ENCODE measurements at places on chromosomes 13 and 19.

GRCh38 chr19:48492925-48493717 is 18.5 kb downstream of the LMTK3 start:
- H3K27ac ChIP-seq, result no peak overlapping the region
- H3K4me1 ChIP-seq, result peaks cover 20% of the 10 kb centered on the region
- peak overlapping the region; percentile 57 for H3K4me3 ChIP-seq
- no peaks in the 10 kb centered on the region for H3K36me3 ChIP-seq
- peaks cover 3% of the 10 kb centered on the region for H3K27me3 ChIP-seq

GRCh38 chr13:41178040-41178439 is 16.3 kb downstream of the KBTBD7 start:
- H3K27ac ChIP-seq, result no peak overlapping the region
- DNase-seq, result no peak
- H3K4me1 ChIP-seq, result no peaks in the 10 kb centered on the region
- H3K4me3 ChIP-seq, result no peak overlapping the region

DNA sequence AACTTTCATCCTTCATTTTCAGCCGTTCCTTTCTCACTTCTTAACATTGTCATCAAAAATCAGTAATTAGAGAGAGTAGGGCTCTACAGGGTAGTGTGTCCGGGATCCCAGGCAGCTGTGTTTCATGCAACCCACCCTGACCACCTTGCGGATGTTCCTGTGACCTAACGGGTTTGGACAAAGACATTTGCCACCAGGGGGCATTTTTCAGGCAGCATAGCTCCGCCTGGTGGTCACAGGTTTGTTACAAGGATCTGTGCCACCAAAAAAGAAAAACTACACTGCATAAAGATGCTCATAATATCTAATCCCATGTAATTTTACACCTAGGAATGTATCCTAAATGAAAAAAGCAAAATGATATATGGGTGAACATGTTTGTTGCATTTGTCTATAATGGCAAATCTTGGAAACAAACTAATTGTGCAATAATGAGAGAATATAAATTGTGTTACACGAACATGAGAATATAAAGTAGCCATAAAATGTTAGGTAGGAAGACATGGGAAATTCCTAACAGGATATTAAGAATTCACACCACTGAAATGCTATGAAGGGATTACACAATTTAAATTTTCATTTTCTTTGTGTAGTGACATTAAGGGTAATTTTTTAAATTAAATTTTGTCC is 123.0 kb downstream of the SLC7A1 start:
- no peak overlapping the region for H3K4me3 ChIP-seq
- DNase-seq, result no peak
- no peaks in the 10 kb centered on the region for H3K36me3 ChIP-seq
- no peak overlapping the region for H3K27ac ChIP-seq

DNA sequence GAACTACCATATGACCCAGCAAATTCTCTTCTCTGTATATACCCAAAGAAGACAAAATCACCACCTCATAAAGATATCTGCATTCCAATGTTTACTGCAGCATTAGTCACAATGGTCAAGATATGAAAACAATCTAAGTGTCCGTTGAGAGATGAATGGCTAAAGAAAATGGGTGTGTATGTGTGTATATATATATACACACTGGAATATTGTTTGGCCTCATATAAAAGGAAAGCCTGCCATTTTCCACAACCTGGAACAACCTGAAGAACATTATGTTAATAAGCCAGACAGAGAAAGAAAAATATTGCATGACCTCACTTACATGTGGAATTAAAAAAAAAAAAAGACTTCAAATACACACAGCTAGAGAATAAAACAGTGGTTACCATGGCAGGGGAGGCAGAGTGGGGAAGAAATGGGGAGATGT is 29.5 kb upstream of the RBM26 start:
- no peaks in the 10 kb centered on the region for H3K27me3 ChIP-seq
- H3K27ac ChIP-seq, result no peak overlapping the region
- DNase-seq, result no peak

DNA sequence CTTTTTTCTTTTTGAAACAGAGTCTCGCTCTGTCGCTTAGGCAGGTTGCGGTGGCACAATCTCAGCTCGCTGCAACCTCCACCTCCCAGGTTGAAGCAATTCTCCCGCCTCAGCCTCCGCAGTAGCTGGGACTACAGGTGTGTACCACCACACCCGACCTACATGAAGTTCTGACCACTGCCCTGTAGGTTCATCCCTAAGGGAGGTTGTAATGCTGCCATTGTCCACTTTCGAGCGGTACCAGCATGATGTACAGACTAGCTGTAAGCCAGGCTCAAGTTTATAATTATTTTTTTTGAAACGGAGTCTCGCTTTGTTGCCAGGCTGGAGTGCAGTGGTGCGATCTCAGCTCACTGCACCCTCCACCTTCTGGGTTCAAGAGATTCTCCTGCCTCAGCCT is 11.6 kb upstream of the COX7A1 start:
- no peak overlapping the region for H3K27ac ChIP-seq
- no peaks in the 10 kb centered on the region for H3K4me1 ChIP-seq
- H3K4me3 ChIP-seq, result no peak overlapping the region

DNA sequence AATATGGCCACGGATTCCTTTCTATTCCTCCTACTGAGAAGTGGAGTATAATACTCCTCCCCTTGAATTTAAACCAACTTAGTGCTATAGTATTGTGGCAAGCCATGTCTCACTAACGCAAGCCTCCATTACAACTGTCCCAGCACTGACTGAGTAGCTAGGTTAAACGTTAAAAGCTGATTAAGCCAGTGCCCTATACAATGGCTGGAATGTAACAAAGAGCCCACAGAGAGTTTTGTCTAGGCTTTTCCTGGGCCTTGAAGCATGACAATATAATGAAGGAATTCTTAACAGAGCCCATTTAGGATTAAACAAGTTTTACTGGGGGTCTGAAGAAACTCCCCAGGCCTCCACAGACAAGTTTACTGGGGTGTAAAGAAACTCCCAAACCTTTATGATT is 254.5 kb upstream of the DACH1 start:
- no peaks in the 10 kb centered on the region for H3K36me3 ChIP-seq
- no peaks in the 10 kb centered on the region for H3K4me1 ChIP-seq
- no peak overlapping the region for H3K27ac ChIP-seq
- no peak overlapping the region for H3K4me3 ChIP-seq

- peak; percentile 76 for DNase-seq
- H3K27ac ChIP-seq, result peak overlapping the region; percentile 62
- H3K27me3 ChIP-seq, result no peaks in the 10 kb centered on the region
- H3K4me3 ChIP-seq, result peak overlapping the region; percentile 71
Measured at GRCh38 chr19:35124098-35125060, 8.8 kb downstream of the FXYD3 start.

DNA sequence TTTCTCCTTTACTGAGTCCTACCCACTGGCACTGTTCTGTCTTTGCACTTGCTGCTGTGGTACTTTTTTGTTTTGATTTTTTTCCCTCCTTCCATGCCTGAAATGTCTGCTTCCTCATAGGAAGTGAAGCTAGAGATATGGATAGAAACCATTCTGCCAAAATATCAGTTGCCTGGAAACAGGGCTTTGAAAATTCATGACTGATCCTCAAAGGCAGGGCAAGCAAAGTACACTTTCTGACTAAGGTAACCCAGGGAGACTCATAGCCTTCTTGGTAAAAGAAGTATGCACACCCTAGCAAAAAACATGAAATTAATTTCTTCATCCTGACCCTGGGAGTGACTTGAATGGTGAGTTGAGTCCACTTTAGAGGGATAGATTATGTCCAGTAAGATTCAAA is 329.8 kb downstream of the MYO16 start:
- no peaks in the 10 kb centered on the region for H3K27me3 ChIP-seq
- no peak overlapping the region for H3K4me3 ChIP-seq
- H3K36me3 ChIP-seq, result no peaks in the 10 kb centered on the region
- DNase-seq, result no peak
- H3K27ac ChIP-seq, result no peak overlapping the region

- H3K36me3 ChIP-seq, result peaks cover 18% of the 10 kb centered on the region
- H3K27me3 ChIP-seq, result no peaks in the 10 kb centered on the region
- H3K27ac ChIP-seq, result no peak overlapping the region
- H3K4me3 ChIP-seq, result no peak overlapping the region
- no peaks in the 10 kb centered on the region for H3K4me1 ChIP-seq
Measured at GRCh38 chr19:2127758-2128157, 23.6 kb downstream of the AP3D1 start.

DNA sequence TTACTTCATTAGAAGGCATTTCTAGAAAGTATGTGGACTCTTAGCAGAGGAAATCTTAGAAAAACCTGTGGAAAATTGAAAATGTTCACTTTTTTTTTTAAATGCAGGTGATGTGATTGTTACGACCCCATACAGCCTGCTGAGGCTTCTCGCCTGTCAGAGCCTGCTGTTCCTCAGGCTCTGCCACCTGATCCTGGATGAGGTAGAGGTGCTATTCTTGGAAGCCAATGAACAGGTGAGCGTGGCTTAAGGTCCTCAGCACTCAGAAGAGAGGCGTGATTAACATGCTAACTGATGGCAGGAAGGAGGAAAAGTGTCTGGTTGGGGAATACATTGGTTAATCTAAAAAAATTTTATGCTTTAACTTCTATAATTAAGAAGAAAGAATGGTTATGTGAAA is 71.4 kb downstream of the SLC7A9 start:
- no peak overlapping the region for H3K4me3 ChIP-seq
- no peak for DNase-seq
- H3K27ac ChIP-seq, result no peak overlapping the region
- H3K36me3 ChIP-seq, result no peaks in the 10 kb centered on the region
- no peaks in the 10 kb centered on the region for H3K4me1 ChIP-seq
- H3K27me3 ChIP-seq, result no peaks in the 10 kb centered on the region

- no peaks in the 10 kb centered on the region for H3K36me3 ChIP-seq
- no peaks in the 10 kb centered on the region for H3K4me1 ChIP-seq
- no peak for DNase-seq
- H3K27ac ChIP-seq, result no peak overlapping the region
- H3K27me3 ChIP-seq, result no peaks in the 10 kb centered on the region
- no peak overlapping the region for H3K4me3 ChIP-seq
Measured at GRCh38 chr19:50501186-50501567, 9.8 kb downstream of the JOSD2 start.

DNA sequence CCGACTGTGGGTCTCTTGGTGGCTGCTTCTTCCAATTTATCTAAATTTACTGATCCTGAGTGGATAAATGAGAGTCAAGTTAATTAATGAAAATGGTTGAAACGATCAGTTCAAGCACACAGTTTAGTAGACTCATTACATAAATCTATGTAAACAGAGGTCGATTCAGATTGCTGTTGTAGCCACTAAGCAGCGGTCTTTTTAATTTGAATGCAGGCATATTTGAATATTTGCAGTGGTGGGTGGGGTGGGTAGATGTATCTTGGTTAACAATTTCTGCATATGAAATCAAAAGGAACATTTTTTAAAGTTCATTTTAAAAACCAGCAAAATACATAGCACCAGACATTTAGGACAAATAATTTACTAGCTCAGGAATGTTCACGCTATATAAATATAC is 325.9 kb downstream of the KLF12 start:
- no peaks in the 10 kb centered on the region for H3K36me3 ChIP-seq
- no peak overlapping the region for H3K4me3 ChIP-seq
- DNase-seq, result no peak

DNA sequence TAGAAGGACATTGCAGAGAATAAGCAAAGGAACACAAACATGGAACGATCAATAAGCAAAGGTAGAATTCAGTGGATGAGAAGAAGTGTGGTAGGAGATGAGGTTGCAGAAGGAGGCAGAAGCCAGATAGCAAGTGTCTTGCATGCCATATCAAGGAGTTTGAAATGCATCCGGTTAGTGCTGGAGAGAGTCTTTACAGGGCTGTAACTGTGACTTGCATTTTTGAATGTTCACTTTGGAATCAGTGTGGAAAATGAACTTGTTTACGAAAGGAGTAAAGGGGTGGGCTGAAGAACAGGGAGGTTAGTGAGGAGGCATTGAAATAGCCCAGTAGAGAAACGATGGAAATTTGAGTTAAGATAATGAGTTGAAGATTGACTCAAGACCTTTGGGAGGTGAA is 90.7 kb upstream of the MBNL2 start:
- peaks cover 7% of the 10 kb centered on the region for H3K4me1 ChIP-seq
- DNase-seq, result no peak
- no peaks in the 10 kb centered on the region for H3K27me3 ChIP-seq
- H3K27ac ChIP-seq, result no peak overlapping the region
- H3K36me3 ChIP-seq, result no peaks in the 10 kb centered on the region
- no peak overlapping the region for H3K4me3 ChIP-seq

GRCh38 chr13:111233080-111233479 is 87.4 kb upstream of the TEX29 start:
- DNase-seq, result no peak
- H3K4me3 ChIP-seq, result no peak overlapping the region
- no peaks in the 10 kb centered on the region for H3K27me3 ChIP-seq
- H3K4me1 ChIP-seq, result no peaks in the 10 kb centered on the region

GRCh38 chr19:44796701-44797115 is 12.2 kb upstream of the BCAM start:
- no peaks in the 10 kb centered on the region for H3K36me3 ChIP-seq
- DNase-seq, result no peak
- no peaks in the 10 kb centered on the region for H3K27me3 ChIP-seq
- H3K4me1 ChIP-seq, result peaks cover 26% of the 10 kb centered on the region
- H3K4me3 ChIP-seq, result no peak overlapping the region

GRCh38 chr19:58003174-58003828 is 681 bp upstream of the ZNF606 start:
- H3K4me1 ChIP-seq, result peaks cover 4% of the 10 kb centered on the region
- H3K36me3 ChIP-seq, result peaks cover 12% of the 10 kb centered on the region
- peak overlapping the region; percentile 71 for H3K4me3 ChIP-seq

- DNase-seq, result no peak
- H3K4me3 ChIP-seq, result no peak overlapping the region
- no peaks in the 10 kb centered on the region for H3K36me3 ChIP-seq
- no peak overlapping the region for H3K27ac ChIP-seq
Measured at GRCh38 chr13:88014527-88014926, 343.4 kb downstream of the SLITRK5 start.

DNA sequence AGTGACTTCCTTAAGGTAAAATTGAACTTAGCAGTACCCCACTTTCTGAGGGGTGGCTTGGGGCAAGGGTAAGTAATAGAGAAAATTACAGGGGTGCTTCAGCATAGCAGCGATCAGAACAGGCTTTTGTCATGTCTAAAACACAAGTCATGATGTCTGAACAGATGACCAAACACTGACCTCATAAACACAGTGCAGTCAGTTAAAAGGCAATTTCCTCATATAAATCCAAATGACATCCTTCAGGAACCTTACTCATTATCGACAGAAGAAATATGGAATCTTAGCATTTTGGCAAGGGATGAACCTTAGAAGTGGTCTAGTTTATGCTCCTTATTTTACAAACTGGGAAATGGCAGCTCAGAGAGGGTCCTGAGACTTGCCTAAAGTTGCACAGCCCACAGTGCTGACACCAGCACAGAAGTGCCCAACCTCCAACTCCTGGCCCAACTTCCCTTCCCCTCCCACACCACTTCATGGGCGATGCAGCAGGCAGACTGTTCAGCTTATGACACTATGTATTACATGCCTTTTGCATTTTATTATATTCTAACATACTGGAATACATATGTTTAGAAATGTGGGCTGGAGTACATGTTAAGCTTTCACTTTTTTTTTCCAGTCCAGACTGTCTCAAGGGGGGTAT is 3.6 kb downstream of the GJA3 start:
- no peak overlapping the region for H3K4me3 ChIP-seq
- DNase-seq, result no peak
- no peak overlapping the region for H3K27ac ChIP-seq
- no peaks in the 10 kb centered on the region for H3K36me3 ChIP-seq
- peaks cover 5% of the 10 kb centered on the region for H3K27me3 ChIP-seq

- H3K36me3 ChIP-seq, result no peaks in the 10 kb centered on the region
- H3K4me1 ChIP-seq, result peaks cover 4% of the 10 kb centered on the region
Measured at GRCh38 chr19:58450856-58451357, 515 bp upstream of the ZNF324B start.

GRCh38 chr19:45607071-45608029 is 5.3 kb upstream of the GPR4 start:
- H3K36me3 ChIP-seq, result 0 out of 2 replicates have a peak, but pooled peaks cover 6% of the 10 kb centered on the region
- DNase-seq, result no peak
- H3K4me3 ChIP-seq, result no peak overlapping the region
- no peaks in the 10 kb centered on the region for H3K27me3 ChIP-seq
- H3K27ac ChIP-seq, result peak overlapping the region; percentile 48
- peaks cover 8% of the 10 kb centered on the region for H3K4me1 ChIP-seq
